ENCODE measurements at places on chromosomes 2 and 18.

- DNase-seq, result no peak
These were observed 317.0 kb upstream of the MMADHC start for GRCh38 chr2:149904352-149905175.

DNA sequence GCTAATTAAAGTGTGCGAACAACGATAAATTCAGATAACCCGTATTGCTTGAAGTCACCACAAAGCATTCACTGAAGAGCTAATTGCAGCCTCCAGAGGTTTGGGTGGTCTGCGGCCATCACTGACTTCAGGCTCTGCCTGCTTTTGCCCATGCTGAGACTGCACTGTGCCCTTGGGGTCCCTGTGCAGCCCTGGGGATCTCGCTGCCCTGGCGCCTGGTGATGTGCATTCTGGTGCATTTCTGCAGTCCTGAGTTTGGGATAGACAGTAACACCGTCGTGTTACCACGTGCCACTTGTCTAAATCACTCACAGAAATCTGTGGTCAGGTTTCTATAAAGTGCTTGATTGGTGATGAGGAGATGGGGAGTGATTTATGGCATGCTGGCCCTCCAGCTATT lies 27.6 kb downstream of the LDLRAD4 start:
- peak; percentile 2 for DNase-seq

DNA sequence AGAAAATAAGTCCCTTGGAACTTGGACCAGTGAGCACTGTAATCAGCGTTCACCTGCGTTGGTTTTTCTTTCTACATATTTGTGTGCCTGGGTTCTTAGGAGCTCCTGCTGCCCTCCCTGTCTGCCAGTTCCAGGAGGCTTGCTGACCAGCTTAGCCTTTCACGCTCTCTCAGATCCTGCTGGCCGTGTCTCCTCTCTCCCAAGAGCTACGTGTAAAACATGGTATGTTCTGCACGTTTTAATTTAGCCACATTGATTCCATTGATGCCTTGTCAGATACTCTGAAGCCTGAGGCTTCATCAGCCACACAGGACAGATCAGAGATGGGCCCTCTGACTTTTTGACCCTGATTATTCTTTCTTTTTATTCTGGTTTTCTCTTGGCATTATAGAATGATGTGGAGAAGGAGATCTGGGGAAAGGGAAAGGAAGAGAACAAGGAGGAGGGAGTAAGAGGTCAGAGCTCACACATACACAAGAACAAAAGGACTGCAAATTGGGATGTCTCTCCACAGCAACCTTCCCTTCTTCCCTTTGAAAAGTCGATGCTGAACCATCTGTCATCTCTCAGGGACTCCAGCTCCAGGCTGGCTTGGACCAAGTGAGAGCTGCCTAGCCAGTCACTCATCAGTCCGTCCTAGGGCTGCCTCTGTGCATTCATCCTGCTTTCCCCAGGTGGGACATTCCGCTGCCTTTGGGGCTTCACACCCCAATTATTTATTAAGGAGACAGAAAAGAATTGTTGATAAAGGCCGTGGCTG lies 152.8 kb downstream of the PIK3C3 start:
- no peak for DNase-seq

GRCh38 chr18:28952339-28952738 lies 775.4 kb upstream of the CDH2 start:
- no peak for DNase-seq

DNA sequence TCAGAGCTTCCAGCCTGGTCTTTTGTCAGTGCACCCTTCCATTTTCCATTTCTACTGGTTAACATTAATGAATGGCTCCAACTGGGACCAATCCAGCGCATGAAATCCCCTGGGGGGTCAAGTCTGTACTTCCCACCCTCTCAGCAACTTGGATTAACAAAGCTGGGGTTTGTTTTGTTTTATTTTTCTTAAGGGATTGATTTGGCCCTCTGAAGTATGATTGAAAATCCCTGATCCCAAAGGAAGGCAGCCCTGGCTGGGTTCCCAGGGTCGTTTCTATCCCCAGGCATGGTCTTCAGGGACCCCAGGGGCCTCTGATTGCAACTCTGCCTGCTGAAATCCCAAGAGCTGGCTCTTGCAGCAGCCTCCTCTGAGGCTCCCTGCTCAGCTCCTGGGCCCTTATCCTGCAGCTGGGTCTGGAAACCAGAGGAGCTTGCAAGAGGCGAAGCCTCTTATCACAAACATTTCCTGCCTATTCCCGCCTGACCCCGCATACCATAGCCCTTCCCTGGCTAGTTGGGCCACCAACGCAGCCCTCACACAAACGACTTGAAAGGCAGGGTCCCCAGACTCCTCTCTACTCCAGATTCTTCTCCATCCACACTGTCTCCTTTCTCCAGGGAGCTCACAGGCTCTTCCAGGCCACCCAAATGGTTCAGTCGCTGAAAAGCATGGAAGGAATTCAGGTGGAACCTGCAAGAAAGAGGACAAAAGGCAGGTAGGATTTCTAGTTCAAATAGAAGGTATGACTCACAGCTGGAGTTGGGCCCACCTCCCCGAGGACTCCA lies 109.7 kb upstream of the PKDCC start:
- DNase-seq, result no peak

DNA sequence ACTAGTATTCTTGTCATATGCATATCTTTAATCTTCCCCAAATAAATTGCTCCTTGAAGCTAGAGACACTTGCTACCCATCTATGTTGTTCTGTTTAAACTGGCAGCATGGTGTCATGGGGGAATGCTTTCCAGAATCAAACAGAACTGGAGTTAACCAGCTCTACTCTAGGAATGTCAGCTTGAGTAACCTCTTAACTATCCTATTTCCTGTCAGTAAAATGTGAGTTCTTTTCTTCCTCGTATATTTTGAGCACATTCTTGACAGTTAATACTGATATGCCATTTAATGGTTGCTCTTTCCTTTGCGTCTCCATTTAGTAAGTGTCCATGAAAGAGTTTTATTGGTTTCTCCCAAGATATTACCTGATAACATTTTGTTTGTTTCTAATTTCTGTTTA lies 23.0 kb downstream of the CNTNAP5 start:
- DNase-seq, result no peak

GRCh38 chr2:117621326-117621725 lies 193.2 kb upstream of the DDX18 start:
- DNase-seq, result no peak

DNA sequence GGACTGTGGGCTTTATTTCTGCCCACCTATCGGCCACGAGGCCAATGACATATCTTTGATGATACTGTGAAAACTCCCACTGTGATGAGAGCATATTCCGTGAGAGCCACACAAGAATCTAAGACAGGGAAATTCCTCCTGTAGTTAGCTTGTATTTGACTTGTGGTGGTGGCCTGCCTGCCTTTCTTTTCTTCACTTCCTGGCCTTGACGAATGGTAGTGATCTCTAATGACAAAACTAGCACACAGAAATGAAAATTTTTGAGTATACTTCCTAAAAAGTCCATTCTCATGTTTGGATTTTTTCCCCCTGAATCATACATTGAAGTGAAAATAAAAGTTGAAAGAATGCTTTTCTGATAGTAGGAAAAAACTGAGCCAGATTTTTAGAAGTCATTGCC lies 94.4 kb downstream of the MGAT5 start:
- DNase-seq, result no peak

- no peak for DNase-seq
These were observed 200.1 kb downstream of the ARHGAP15 start for GRCh38 chr2:143329288-143329687.

DNA sequence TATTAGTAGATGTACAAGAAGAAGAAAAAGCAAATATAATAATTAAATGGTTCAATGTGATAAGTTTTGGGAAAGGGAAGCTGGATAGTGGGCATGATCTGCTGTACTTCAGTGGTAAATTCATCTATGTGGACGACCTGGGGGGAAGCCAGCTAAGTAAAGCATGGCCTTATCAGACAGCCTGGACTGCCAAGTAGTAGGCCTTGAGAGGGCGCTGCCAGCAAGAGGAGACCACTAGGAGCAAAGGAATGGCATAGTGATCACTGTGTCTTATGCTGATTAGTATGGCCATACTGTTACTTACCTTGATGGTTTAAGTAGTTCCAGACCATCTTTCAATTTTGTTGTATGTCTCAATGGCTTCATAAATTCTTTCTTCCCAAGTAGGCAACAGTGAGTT lies 287.6 kb downstream of the SETBP1 start:
- peak; percentile 37 for DNase-seq

GRCh38 chr2:146927080-146927711 lies 917.6 kb upstream of the ACVR2A start:
- DNase-seq, result peak; percentile 17

GRCh38 chr2:49753344-49753985 lies 599.1 kb upstream of the FSHR start:
- DNase-seq, result no peak

GRCh38 chr2:98009887-98010760 lies 14.4 kb upstream of the TMEM131 start:
- DNase-seq, result no peak

- no peak for DNase-seq
These were observed 79.7 kb upstream of the CYTIP start for GRCh38 chr2:157523270-157524247.

DNA sequence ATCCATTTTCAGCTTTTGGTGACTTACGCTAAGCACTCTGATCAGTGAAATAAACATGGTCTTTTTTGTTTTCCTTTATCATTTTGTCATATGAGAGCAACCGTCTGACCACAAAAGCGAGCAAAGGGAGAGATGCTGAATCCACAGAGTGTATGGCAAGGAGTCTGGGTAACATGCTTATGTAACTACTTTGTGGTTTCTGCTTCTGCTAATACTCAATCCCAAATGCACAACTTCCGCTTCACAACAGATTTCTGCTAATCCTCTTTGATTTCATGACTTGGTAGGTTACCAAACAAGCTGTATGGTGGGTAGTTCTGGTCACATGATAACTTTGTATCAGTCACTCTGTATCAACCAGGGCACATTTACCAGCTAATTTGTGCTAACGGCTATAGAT lies 908.4 kb upstream of the CRIM1 start:
- peak; percentile 3 for DNase-seq
